ENCODE measurements at places on chromosomes 7 and 10.

GRCh38 chr7:92547579-92547978 lies 19.0 kb downstream of the RBM48 start:
- no peak for DNase-seq

DNA sequence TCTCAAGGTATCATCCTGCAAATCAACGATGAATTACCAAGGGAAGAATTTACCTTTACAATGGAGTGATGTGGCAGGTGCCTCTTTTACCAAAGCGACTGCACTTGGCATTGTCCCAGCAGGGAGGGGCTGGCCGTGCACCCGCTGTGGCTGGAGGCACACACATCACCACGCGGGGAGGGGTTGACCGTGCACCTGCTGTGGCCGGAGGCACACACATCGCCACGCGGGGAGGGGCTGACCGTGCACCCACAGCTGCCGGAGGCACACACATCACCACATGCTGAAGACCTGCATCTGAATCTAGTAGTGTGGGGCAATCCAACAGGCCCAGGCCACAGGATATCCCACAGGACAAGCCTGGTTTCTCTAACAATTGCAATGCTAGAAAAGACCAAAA lies 493.5 kb downstream of the DNAJB6 start:
- DNase-seq = no peak

- DNase-seq = no peak
Observed at GRCh38 chr7:121306565-121306964, 22.2 kb upstream of the WNT16 start.

- no peak for DNase-seq
Observed at GRCh38 chr7:117667456-117667855, 187.6 kb downstream of the CFTR start.

DNA sequence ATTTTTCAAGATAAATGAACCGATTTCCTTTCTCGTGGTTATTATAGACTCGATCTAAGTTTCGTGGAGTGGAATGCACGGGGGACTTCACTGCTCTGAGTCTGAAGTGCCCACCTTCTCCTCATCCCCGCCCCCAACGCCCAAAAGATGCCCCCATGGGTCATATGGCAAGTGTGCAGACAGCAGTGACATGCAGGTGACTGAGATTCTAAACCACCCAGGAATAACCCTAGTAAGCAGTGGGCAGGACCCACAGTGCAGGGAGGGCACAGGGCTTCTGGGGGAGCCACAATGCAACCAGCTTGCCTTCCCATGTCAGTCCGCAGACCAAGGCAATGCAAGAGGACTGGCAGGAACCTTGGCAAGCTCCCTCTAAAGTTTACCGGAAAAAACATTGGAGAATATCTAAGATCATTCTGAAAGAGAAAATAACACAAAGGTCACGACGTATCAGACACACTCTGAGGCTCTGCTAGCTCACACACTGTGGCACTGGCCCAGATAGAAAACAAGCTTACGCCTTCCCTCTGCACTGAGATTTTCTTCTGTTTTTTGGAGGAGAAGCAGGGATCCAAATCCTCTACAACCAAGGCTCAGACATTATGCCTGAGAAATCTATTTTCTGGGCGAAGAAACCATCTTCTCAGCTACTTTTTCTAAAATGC lies 239.6 kb downstream of the MAD1L1 start:
- no peak for DNase-seq

GRCh38 chr7:9204571-9204970 lies 771.2 kb downstream of the NXPH1 start:
- no peak for DNase-seq

GRCh38 chr10:70508912-70509756 lies 30.6 kb downstream of the PALD1 start:
- DNase-seq = no peak

- DNase-seq = no peak
Observed at GRCh38 chr10:95276367-95277200, 14.2 kb downstream of the PDLIM1 start.

DNA sequence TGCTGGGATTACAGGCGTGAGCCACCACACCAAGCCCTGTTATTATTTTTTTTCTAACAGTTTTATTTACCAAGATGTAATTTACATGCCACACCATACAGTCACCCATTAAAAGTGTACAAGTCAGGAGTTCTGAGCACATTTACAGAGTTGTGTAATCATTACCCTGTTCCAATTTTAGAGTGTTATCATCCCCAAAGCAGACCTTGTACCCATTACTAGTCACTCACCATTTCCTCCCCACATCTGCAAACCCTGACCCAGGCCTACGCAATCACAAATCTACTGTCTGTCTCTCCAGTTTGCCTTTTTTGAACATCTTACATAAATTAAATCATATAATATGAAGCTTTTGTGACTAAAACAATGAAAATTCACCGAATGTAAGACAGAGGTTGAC lies 402.9 kb upstream of the FOXK1 start:
- DNase-seq = no peak

DNA sequence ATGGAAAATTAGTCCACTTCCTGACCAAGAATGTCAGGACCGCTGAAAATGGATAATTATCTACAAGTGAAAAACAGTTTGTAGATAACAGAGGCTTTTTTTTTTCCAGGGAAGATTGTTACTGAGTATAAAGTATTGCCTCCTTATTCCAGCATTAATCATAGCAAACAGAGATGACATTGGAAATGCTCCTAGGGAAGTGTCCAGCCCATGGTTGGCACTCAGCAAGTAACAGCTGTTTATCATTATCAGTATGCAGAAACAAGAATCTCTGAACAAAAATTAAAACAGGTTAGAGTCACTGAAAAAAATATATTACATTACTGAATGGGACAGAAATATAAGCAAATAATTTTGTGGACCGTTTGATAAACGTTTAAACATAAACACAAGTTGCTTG lies 14.6 kb downstream of the FGL2 start:
- no peak for DNase-seq

GRCh38 chr10:100020886-100021253 lies 11.1 kb upstream of the DNMBP start:
- DNase-seq = no peak

DNA sequence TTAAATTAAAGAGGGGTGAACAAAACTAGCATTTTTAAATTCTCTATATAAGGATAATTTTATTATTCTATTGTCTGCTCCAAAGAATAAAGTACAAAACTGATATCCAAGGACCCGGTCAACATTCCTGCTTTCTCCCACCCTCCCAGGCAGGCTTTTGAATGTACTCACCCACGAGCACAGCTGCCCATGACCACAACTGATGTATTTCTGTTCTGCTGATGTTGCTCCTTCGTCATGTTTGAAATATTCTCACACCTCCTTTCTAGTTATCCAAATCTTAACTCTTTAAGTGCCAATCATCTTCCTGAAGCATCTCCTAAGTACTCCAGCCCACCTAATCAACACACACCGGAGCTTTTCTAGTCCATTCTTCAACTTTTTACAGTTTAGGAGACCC lies 46.7 kb downstream of the CALD1 start:
- DNase-seq = no peak

DNA sequence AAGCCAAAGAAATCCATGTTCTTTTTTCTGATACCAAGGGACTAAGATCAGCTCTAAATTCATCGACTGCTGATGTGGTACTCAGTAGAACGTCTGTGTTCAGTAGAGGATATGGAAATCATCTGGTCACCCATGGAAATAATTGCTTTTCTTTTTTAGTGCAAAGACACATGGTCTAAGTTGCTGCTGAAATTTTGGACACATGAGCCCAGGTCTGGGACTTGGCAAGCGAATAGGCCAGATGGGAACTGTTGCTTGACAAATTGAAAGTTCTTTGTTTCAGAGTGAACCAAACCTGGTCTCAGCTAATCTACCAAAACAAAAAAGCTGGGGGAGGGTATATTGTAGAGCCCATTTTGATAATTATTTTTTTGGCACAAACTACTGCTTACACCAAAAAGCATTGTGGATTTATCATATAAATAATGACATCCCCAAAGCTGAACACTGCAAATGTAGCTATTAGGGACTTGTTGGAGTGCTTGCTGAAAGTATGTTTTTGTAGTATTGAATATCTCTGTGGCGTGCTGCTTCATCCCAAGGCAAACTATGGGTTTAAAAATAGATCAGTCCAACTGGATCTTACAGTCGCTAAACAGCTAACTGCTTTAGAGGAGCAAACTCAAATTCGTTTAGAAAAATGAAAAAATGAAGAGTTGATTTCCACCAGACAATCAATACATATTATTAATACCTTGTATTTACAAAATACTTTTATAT lies 144.7 kb downstream of the TRIL start:
- DNase-seq = no peak

GRCh38 chr7:131843898-131844331 lies 287.5 kb upstream of the PODXL start:
- DNase-seq = no peak

DNA sequence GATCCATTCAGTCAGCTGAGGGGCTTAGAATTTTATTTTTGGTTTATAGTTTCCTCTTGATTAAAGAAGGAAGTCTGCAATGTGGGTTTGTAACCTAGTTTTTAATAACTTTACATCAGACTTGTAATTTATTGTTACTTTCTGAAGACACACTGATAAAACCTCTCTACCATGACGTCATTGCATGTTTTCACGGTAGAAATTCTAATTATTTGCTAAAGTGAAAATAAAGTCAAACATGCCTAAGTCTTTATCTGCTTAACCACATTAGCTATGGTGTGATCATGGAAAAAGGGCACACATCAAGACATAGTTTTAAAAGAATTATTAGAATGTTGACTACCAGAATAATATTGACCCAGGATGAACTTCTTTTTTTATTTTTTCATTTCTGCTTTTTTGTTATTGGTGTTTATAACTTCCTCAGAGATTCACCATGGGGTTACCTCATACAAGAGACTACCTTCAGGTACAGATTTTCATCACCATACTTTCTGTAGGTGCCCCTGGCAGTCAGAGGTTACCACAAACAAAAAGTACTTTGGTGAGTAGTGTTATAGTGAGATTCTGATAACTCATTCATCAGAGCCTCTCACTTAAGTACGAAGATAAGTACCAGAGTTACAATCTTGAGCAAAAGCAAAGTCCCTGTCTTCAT lies 7.0 kb upstream of the PANK1 start:
- no peak for DNase-seq

DNA sequence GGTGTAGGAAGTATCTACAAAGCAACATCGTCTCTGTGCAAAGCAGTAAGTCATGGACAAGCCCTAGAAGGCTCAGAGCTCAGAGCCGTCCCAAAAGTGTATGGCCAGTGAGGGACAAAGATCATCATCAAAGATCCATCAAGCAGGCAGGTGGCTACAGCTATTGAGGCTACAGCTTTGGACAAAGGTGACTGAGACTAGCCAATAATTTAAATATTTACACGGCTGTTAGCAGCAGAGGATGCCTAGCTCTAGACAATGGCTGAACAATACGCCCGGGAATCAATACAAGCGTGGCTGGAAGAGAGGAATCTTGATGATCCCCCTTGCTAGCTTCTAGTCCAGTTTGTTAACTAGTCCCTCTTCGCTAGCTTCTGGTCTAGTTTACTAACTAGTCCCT lies 17.9 kb downstream of the NMT2 start:
- DNase-seq = no peak

DNA sequence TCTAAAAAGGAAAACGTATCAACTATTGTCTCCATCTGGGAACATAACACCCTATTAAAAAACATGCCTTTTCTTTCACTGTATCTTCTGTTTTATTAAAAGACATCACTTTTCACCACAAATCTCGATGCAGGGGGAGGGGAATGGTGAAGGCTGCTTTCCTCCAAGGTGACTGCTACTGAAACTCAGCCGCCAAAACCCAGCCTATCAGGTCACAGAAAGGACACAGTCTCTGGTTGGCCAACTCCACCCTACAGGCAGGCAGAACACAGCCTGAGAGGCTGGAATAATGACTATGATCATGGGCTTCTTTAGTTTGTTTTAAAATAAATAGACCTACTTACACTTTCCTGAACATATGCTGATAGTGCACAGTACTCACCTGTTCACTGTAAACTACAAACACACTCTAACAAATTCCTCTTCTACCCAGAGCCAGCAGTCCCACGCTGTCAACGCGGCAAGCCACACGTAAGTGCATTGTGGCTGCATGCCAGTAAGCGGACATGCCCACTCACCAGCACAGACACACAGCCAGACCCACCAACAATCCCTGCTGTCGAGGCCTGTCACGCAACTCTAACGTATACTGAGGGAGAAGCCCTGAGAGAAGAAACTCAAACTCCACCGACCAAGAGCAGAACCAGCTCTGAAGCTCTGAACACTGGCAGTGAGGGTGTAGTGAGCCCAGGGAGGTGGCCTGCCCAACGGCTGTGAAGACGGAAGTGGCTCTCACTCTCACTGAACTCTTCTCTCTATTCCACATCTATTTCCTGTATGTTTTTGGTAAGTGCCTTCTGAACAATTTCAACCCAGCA lies 41.8 kb downstream of the NCAPG2 start:
- no peak for DNase-seq

DNA sequence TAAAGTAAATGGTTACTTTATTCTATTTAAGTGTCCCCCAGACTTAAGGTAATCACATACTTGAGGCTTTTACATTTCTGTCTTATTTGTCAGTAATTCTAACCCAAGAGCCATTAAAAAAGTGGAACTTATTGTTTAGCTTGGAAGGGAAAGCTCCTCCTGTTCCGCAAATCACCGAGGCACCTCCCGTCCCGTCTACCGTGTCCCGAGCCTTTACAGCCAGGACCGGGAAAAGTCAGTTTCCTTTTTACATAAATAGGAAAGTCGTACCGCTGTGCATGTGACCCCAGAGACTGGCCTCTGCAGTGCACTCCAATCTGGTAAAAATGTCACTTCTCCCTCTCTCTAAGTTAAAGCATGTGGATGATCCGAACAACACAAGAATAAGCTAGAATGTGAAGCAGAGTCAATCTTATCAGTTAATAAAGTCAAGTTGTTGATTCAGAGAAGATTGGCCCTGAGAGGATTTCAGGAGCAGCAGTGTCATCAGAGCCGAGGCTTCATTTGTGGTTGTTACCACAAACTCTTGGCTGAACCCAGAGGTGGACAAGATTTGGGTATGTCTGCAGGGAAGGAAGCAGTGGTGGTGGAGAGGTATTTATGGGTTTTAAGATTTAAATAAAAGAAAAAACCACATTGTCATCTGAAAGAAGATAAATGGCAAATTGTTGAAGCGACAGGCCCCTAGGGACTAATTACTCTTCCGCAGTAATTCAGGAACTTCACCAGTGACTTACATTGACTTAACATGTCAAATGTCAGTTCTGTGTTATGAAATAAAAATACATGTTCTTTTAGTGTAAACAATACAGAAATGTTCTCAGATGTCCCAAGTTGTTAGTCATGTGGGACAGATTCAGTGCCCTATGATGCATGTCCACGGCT lies 316.6 kb upstream of the ZNF32 start:
- no peak for DNase-seq

DNA sequence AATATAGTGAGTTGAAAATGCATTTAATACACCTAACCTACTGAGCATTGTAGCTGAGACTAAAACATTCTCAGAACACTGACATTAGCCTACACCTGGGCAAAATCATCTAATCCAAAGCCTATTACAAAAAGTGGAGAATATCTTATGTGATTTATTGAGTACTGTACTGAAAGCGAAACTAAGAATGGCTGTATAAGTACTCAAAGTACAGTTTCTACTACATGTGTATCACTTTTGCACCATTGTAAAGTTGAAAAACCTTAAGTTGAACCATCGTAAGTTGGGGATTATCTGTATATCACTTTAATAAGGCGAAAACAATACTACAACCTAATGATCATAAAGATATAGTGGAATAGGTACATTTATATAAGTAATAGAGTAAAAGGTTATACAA lies 45.4 kb upstream of the GRB10 start:
- no peak for DNase-seq

GRCh38 chr7:156473476-156474240 lies 166.9 kb upstream of the RNF32 start:
- DNase-seq = peak; percentile 71

GRCh38 chr7:30321882-30322192 lies 37.4 kb downstream of the ZNRF2 start:
- DNase-seq = no peak
